ENCODE measurements at places on chromosomes 11 and 22.
A peak's percentile ranks its signal among the peaks of the same experiment; 100 is the strongest.

DNA sequence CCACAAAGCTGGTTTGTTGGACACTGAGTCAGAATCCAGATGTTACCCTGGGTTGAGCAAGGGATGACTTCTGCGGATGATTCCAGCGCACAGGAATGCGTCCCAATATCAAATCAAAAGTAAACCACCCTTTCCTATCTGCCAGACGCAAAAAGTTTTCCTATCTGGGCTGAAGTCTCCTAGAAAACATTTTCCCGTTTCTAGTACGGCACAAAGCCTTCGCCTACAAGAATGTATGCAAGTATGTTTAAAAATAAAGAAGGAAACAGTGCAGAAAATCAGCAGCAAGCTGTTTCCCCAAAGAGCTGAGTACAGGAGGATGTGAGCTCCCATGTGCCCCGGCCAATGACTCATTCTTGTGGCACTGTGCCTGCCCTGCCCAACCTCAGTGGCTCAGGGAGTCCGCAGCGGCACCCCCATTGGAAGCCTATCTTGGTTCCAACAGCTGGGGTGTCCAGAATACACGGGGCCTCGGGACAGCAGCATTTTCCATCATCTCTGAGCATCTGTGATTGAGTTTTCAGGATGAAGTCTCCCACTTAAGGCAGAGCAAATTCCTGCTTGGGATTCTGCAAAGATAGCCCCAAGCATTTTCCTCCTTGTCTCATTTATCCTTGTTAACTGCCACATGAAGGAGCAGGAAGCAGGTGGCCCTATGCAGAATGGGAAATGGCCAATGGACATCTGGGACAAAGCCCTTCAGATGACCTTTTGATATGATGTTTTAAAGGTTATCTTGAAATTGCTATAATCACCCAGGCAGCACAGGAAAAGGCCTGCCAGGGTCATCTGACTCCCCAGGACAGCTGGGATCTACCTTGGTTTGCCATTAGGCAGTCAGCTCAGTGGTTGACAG is 17.5 kb downstream of the KCNJ5 start:
- DNase-seq: no peak

DNA sequence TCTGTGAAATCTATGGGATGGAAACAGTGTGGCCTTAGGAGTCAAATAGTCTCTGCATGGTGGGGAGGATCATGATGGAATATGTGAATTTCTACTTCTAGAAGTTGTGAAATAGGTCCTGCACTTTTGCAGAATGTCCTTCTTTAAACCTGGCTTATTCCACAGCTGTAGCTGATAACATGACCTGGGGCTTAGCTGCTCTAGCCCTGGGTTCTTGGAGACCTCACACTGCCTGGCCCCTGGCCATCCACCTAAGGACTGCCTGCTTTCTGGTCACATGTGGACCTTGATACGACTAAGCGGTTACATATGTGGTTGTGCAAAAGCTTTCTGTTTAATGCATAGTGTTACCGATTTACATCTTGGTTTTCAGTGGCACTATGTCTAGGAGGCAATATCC is 88.2 kb downstream of the SWAP70 start:
- DNase-seq: peak; percentile 21

DNA sequence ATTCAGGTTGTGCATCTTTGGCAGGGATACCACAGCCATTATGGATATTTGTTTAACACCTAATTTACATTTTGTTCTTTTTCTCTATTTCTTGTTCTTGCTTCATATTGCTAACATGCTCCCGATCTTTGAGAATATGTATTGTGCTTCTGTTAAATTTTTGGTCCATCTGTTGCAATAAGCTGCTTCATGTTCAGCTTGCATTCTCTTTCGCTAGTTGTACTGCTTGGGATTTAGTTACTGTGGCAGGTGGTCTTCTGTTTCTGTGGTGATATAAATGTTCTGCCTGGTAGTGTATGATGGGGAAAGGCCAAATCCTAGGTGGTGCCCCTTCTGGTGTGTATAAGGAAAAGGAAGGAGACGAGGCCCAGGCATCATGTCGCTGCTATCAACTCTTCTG is 140.2 kb downstream of the SPON1 start:
- no peak for DNase-seq

DNA sequence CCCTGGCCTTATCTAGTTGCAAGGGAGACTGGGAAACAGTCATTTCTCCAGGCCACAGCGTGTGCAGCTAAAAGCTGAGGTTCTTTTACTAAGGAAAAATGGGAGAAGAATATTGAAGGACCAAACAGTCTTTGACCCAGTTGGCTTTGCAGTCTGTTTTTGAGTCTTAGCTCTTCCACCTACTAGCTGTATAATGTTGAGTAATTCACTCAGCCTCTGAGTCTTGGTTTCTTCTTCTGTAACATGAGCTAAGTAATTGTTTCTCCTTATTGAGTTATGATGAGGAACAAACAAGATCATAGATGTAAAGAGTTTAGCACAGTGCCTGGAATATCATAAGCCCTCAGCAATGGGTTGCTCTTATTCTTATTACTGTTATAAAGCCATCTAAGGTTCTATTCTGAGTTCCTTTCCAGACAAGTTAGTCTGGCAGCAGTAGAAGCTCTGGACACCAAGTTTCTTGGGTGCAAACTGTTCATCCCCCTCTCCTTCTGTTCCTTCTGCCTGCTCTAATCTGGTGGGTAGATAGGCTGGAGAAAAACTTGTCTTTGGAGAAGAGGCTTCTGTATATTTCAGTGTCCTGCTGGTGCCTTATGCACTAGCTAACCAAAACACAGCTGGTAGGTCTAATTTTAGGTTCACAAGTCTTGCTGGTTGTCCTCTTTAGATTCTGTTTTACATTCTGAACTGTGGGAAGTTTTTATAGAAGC is 13.5 kb downstream of the TRIM44 start:
- no peak for DNase-seq

DNA sequence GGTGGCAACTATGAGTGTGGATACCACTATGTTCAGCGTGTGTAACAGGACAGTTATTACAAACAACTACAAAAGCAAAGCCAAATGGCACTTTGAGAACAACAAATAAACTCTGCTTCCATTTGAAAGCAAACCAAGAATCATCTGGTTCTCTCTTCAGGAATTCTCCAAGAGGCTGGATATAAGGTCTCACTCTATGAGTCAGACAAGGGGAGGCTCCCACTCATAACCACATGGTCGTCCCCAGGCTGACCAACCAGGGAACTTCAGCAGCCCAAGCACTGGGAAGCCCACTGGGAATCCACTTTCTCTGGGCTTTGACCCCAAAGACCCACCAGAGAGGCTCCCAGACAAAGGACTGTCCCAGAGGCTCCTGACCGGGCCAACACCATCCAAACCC is 35.3 kb downstream of the DGCR2 start:
- DNase-seq: no peak

GRCh38 chr22:28426346-28427132 is 253.1 kb downstream of the TTC28 start:
- DNase-seq: no peak

- DNase-seq: peak; percentile 35
These were observed 499 bp downstream of the ATL3 start for GRCh38 chr11:63670433-63671321.

GRCh38 chr22:37639771-37640590 is 512 bp downstream of the SH3BP1 start:
- DNase-seq: no peak

DNA sequence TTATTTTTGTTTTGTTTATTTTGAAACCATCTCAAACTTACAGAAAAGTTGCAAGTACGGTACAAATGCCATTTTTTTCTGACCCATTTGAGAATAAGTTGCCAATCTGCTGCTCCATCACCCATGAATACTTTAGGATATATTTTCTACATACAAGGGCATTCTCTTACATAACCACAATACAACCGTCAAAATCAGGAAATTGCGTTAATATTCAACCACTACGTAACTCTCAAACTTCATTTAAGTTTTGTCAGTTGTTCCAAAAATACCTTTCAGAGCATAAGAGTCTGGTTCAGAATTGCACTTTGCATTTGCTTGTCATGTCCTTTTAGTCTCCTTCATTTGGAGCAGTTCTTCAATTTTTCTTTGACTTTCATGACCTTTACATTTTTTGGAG is 194.3 kb upstream of the BDNF start:
- DNase-seq: peak; percentile 36

GRCh38 chr22:34858066-34858465 is 207.9 kb upstream of the ISX start:
- no peak for DNase-seq

GRCh38 chr11:86440305-86440716 is 65.6 kb downstream of the CCDC81 start:
- DNase-seq: no peak

- no peak for DNase-seq
These were observed 2.9 kb downstream of the YDJC start for GRCh38 chr22:21626735-21627469.

DNA sequence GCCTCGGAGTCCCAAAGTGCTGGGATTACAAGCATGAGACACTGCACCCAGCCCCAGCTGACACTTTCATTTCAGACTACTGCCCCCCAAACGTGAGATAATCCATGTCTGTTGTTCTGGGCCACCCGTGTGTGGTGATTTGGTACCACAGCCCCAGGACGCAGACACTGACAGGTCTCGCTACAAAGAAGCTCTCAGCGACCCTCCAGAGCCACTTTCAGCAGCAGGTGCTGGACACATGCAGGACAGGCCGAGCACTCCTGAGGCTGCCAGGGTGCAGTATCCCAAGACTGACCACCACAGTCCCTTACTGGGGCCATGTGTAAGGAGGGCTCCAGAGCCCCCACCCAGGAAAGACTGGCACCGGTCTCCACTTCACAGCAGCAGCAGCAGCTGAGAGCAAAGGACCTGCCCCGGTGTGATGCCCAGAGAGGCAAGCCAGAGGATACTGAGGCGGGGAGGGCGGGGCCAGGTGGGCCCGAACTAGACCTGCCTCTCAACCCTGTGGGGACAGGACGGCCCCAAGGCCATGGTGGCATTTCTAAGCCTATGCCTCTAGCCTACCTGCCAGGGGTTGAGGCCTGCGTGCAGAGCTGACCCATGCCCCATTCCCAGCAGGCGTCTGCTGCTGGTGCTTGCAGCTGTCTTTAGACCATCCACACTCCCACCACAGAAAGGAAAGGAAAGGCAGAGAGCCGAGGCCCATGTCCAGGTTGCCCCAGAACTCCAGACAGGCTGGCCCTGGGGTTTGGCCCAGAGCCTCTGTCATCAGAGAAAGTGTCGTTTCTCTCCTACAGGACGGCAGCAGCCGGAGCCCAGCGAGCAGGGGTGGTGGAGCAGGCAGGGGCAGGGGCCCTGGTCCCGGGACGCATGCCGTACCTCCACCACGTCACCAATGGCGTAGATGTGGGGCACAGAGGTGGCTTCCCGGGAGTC is 28.0 kb upstream of the GNB1L start:
- no peak for DNase-seq

Measured in RCC 7860 (cell line).